ENCODE measurements at places on chromosomes 3 and 15.

GRCh38 chr3:13501521-13501920 is 21.4 kb downstream of the HDAC11 start:
- no peak for DNase-seq

DNA sequence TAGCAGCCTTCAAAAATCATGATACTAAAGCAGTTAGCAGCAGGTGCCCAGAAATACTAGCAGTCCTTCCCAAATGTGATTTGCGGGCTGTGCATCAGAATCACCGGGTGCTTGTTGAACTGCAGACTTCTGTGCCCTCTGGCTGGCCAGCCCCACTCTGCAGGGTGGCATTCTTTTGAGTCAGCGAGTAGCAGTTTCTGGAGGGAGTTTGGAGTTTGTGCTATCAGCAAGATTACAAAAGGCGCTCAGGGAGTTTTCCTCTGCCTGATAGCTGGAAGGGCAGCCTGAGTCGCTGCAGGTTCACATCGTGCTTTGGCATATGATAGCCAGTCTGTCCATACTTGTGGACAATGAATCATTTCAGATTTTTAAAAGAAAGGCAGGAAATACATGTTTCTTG is 57.6 kb downstream of the CLDN11 start:
- no peak for DNase-seq

DNA sequence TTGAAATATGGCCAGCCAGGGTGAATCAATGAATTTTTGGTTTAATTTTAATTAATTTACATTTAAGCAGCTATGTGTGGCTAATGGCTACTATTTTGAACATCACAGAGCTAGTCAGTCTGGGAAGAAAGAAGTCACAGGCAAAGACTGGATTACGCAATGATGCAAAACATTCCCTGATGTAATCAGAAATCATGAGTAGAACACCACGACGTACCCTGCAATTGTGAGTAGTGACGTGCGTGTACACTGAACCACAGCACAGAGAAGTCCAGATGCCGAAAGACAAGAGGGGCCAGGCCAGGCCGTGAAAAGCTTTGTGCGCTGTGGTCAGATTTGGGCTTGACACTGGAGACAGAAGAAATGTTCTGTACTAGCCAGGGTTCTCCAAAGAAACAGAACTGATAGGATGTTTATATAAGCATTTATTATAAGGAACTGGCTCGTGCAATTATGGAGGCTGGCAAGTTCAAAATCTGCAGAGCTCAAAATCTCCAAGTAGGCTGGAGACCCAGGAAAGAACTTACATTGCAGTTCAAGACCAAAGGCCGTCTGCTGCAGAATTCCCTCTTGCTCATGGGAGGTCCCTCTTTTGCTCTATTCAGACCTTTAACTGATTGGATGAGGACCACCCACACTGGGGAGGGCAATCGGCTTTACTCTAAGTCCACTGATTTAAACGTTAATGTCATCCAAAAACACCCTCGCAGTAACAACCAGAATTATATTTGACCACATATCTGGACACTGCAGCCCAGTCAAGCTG is 44.6 kb downstream of the SH3BP5 start:
- no peak for DNase-seq

- DNase-seq: no peak
Measured at GRCh38 chr3:4604693-4605092, 111.5 kb downstream of the ITPR1 start.

DNA sequence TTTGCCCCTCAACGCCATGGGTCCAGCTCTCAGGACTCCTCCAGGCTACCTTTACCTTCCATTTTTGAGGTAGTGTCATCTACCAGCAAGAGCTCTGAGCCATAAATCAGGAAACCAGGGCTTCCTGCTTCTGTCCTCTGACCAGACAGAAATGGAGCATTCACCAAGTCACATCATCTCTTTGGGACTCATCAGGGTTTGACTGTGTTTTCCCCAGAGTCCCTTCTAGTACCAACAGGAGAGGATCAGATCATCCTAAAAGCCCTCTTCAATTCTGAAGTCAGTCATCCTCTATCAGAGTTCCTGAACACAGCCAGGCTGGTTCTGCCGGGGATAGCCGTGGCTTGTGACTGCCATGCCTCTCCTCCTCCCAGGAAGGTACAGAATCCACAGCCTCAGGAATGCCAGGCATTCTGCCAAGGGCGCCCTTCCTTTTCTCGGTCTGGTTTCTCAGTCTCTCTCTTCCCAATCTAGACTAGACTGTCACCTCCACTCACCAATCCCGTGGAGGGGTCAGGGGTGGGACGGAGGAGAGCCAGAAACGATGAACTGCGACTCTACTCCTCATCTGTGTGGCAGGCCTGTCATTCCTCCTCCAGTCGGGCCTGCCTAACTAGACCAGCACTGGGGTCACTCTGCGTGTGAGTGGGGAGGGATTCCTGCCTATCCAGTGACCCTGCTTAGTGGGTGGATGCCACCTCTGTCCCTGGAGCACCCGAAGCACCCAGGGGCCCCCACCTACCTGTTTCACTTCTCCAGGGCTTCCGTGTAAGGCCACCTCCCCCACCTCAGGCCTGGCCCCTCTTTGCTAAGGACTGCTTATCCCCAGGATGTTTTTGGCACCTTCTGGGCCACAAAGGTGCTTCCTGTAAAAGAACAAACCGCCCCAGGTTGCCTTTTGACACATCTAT is 30.9 kb downstream of the CCNL1 start:
- no peak for DNase-seq

DNA sequence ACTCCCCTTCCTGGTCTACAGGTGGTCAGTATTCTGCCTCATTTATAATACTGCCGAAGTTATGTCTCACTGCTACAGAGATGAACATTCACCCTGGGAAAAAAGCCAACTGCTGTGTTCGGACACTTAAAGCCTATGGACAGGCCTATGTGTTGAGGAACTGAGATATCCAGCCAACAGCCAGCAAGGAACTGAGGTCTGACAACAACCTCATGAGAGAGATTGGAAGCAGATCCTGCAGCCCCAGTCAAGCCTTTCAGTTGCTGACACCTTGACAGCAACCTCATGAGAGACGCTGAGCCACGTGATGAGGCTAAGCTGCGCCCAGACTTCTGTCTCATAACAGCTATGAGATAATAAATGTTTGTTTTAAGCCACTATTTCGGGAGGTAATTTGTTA is 18.2 kb upstream of the FHIT start:
- DNase-seq: no peak

GRCh38 chr3:126153695-126154360 is 26.6 kb downstream of the ALDH1L1 start:
- DNase-seq: no peak

DNA sequence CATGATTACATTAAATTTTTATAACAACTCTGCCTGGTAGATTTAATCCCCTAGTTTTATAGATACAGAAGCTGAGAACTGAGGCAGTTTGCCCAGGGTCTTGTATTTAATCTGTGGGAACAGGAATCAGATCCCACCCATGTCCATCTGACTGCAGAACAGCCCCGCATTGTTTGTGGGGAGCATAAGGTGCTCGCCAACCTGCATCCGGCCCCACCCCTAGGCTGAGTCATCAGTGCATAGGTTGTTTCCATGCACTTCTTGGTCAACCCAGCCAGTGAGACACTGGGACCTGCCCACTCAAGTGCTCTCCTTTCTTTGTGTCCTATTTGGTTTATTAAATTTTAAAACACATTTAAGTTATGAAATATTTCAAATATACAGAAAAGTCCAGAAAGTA is 266.2 kb downstream of the OPA1 start:
- no peak for DNase-seq

GRCh38 chr3:193046371-193046770 is 128.7 kb upstream of the MB21D2 start:
- DNase-seq: no peak

GRCh38 chr15:71232411-71232810 is 117.1 kb downstream of the THSD4 start:
- DNase-seq: no peak

GRCh38 chr3:146091397-146091796 is 69.6 kb downstream of the PLOD2 start:
- DNase-seq: no peak

GRCh38 chr3:134216191-134216764 is 34.4 kb downstream of the RYK start:
- DNase-seq: no peak

DNA sequence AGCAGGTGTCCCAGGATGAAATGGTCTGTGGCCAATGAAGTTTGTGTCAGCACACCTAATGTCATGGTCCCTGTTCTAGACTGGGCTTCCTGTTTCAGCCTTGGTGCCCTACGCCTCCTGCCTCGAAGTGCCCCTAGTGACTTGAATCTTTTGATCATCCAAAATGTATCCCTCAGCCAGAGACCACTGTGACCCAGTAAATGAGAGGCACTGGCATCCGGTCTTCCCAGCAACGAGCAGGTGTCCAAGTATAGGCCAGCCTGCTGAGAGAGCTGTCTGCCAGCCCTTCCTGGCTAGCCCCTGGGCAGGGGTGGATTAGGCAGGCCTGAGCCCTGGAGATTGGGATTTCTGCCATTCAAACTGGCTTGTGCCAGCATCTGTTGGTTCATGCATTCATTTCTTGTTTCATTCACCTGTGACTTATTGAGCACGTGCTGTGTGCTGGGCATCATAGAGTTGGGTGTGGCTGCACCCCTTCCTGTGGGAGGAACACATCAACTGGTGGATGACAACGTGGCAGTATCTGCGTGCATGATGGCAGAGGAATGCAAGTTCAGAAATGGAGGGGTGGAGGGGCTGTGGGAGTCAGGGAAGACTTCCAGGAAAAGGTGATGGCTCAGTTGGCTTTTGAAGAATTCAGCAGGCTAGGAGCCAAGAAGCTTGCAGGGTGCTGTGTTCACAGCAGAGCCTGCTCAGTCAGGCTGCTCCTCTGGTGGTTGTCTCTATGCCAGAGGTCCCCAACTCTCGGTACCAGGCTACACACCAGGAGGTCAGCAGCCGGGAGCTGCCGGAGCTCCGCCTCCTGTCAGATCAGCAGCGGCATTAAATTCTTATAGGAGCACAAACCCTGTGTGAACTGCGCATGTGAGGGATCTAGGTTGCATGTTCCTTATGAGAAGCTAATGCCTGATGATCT is 21.6 kb downstream of the ESYT3 start:
- DNase-seq: no peak

- no peak for DNase-seq
Measured at GRCh38 chr3:141894524-141895176, 18.2 kb downstream of the ATP1B3 start.

- DNase-seq: no peak
Measured at GRCh38 chr3:113008117-113008516, 17.3 kb downstream of the GTPBP8 start.

DNA sequence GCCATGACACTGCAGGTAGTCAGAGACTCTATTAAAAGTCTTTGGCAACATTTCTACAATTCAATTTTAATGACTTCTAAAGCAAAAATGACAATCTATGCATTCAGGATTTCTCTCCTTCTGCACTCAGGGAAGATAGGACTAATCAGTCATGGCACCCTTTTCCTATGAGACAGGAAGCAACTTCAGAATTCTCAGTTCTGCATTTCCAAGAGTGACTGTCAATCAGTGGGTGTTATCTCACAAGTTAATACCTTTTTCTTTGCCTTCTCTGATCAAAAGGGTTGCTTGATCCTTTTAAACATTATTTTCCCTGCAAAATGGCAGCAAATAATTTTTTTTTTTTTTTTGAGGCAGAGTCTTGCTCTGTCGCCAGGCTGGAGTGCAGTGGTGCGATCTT is 7.8 kb upstream of the ICE2 start:
- no peak for DNase-seq

- no peak for DNase-seq
Measured at GRCh38 chr3:43206632-43207031, 79.7 kb upstream of the SNRK start.

GRCh38 chr15:49589030-49589429 is 31.6 kb downstream of the FAM227B start:
- DNase-seq: no peak

DNA sequence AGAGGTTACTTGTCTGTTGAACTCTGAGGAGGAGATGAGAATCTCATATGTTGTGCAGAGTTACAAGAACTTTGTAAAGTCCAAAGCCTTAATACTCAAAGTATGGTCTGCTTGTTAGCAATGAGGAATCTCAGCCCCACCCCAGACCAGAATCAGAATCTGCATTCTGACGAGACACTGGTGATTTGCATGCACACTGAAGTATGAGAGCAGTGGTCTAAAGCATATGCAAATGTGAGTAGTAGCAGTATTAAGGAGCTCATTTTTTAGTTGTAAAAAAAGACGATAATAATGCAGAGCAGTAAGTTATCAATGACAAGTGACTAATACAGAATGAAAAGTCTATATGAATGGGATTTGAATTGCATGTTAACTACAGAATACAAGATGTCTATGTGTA is 327.7 kb downstream of the RYR3 start:
- no peak for DNase-seq

DNA sequence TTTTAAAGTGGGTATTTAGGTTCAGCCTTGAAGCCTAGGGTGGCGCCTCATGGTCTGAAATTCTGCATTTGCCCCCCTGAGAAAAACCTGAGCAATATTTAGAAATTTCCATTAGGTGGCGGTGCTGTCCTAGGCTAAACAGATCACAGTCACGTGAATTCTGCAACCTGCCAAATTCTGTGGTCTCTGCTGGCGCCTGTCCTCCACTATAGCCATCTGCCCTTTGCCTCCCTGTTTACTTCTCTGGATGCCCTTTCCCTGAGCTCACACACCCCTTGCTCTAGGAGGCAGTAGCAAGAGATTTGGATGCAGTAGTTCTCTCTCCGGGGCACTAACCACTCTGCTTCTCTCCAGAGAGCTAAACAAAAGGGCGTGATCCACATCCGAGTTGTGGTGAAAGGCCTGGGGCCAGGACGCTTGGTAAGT is 9.1 kb downstream of the MRPS11 start:
- DNase-seq: peak; percentile 77

DNA sequence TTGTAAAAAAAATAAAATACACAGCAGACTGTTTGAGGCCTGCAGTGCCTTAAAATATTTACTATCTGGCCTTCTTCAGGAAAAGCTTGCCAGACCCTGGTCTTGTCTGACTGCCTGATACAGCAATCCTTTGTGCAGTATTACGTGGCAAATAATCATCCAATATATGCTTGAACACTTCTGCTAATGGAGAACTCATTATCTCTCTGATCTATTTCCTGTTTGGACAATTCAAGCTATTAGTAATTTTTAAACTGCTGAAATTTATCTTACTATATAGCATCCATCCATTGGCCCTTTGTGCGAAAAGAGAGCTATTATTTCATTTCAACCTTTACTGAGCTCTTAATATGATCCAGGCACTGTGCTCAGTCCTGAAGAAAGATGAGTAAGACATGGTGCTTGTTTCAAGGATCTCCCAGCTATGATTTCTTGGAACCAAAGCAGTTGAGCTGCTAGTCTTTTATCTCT is 15.9 kb downstream of the ATG7 start:
- DNase-seq: no peak

GRCh38 chr3:31614162-31614921 is 81.6 kb downstream of the STT3B start:
- DNase-seq: no peak

- DNase-seq: no peak
Measured at GRCh38 chr3:172876297-172876696, 125.8 kb downstream of the ECT2 start.
